ENCODE measurements at places on chromosomes 1 and 21.
A peak's percentile ranks its signal among the peaks of the same experiment; 100 is the strongest.

GRCh38 chr1:151716771-151717631 lies at the start of gene CELF3:
Gene CELF3 (minus strand): TSS chr1:151716803. CDS start chr1:151716020, 783 bp downstream.
- DNase-seq = no peak

DNA sequence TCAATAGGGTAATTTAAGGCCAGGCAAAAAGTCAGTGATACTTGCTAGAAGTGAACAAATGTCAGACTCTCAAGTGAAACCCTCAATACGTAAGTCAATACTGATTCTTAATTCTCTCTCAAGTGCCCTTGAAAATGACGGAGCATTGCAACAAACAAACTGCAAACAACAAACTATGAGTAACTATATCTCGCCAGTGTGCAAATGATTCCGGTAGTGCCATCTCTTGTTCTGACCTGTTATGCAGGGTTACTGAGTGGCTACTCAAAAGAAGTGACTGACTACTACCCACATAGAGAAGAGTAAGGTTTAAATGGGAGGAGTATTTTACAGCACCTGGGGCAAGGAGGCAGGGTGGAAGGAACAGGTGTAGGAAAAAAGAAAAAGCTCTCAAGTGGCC lies 1.6 kb downstream of the SLC19A2 start:
- DNase-seq = no peak

DNA sequence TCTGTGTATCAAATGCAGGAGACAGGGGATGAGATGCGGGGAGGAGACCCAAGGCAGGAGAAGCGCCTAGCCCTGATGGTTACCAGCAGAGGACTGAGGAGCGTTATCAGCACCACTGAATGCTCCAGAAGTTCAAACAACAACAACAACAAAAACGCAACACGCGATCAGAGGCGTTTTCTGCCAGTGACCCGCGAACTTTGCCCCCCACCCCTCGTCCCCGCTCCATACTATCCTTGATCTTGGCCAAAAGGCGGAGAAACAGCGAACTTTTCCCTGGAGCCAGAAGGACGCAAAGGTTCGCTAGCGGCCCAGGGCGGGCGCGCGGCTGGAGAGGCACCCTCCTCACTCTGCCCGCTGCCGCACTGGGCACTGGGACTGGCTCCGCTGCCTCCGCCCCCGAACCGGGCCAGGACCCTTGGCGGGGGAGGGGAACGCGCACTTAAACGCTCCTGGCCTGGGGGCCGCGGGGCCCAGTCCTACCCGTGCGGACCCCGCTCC lies 699 bp downstream of the ECHDC2 start:
- no peak for DNase-seq

DNA sequence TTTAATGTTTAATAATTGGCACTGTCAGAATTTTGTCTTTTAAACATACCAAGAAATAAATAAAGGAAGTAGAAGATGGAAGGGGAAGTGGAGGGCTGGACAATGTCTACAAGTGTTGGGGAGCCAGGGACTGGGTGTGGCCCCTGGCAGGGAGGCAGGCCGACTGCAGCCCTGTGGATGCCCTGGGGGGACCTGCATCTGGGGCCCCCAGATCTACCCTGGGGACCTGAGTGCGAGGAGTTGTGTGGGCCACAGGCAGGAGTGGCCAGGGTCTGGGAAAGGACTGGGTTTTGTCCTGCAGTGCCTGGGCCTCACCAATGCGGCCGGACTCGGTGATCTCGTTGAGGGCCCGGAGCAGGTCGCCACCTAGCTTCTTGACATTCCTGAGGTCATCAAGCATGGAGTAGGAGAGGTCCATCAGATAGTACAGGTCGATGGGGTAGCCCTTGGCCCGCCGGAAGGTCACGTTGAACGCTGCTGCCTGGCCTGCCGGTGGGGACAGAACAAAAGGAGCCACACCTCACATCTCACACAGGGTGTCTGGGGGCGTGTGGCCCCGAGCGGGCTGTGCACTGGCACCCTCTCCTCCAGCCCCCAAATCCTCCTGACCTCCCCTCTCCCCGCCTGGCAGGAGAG lies 17.5 kb downstream of the ITGB2 start:
- no peak for DNase-seq

DNA sequence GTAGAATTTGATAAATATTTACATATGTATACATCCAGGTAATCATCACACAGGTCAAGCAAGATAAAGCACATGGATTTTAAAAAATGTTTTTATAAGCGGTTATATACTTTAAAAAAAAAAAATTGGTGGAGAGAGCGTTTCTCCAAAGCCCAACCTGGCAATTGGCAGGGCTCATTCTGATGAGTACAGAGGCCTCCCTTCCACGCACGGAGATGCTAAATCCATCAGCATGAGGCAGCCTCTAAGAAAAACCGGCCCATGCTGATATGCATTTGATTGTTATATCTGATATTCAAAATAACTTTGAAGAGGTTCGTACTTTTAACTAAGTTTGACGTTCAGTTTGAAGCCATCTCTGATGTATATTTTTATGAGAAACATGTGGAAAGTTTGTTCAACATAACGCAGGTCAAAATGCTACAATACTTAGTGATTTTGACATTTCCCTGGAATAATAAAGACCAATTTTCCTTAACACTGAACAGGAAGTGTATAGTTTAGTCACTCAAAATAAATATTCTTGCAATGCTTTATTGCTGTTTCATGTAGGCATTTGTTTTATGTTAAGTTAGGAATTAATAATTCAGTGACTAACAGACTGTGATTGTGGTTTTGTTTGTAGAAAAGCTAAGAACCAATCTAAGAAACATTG lies 151.7 kb downstream of the NR5A2 start:
- DNase-seq = peak; percentile 18

GRCh38 chr1:59432531-59433439 lies 135.9 kb downstream of the FGGY start:
- DNase-seq = no peak

DNA sequence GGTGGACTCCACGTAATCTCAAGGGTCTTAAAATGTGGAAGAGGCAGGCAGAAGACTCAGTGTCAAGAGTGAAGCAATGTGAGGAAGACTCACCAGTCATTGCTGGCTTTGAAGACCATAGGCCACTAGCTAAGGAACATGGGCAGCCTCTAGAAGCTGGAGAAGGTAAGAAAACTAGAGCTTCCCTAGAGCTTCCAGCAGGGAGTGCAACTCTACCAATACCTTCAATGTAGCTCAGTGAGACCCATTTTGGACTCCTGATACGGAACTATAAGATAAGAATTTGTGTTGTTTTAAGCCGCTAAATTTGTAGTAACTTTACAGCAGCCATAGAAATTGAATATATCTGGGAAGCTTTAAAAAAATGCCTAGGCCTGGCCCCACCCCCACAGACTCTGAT lies 18.9 kb downstream of the METTL13 start:
- no peak for DNase-seq

- no peak for DNase-seq
Measured at GRCh38 chr1:56394298-56394697, 185.1 kb downstream of the PLPP3 start.

- DNase-seq = no peak
Measured at GRCh38 chr1:86471291-86471690, 2.6 kb downstream of the CLCA1 start.

GRCh38 chr21:20662514-20662913 lies 335.7 kb upstream of the NCAM2 start:
- no peak for DNase-seq

DNA sequence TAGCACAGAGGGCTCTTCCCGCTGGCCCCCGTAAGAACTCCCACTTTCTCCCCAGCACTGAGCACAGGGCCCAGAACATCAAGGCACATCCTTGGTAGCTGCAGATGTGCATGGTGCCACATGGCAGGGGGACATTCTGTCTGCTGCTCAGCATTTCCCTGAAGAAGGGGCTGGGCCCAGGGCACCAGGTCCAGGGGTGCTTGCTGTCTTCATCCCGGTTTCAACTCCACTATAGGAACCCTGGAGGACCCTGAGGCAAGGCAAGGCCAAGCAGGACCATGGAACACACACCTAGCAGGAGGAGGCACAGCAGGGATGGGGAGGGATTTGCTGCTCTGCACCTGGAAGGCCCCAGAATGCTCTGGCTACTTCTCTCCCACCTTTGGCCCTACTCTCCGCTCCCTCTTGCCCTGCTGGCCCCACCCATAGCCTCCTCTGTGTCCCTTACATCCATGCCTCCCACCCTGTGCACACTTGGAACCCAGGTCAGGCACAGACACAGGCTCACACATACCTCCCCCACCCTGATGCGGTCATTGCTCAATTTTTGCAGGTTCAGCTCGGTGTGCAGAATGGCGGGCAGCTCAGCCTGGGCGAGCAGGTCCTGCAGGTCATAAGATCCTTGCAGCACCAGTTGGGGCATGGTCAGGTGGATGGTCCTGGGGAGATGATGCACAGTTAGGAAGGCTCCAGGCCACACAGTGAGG lies 10.1 kb downstream of the AGT start:
- no peak for DNase-seq

DNA sequence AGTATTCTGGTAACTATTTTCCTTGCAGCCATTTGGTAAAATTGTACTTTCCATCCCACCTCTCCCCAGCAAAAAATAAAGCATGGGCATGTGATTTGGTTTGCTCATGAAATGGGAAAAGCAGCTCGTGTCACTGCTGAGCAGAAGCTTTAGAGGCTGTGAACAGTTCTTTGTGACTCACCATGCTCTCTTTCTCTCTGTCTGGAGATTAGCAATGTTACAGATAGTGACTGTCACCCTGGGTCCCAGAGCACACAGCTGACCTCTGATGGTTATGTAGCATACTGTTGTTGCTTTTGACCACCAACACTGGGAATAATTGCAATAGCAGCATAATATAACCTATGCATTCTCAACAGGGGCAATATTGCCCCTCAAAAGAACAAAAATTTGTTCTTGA lies 70.6 kb downstream of the RGS2 start:
- DNase-seq = no peak

- DNase-seq = no peak
Measured at GRCh38 chr1:234244482-234244881, 128.8 kb upstream of the COA6 start.

- no peak for DNase-seq
Measured at GRCh38 chr1:61708953-61709907, 15.7 kb downstream of the TM2D1 start.

GRCh38 chr21:15221799-15222386 lies 157.1 kb upstream of the NRIP1 start:
- no peak for DNase-seq

DNA sequence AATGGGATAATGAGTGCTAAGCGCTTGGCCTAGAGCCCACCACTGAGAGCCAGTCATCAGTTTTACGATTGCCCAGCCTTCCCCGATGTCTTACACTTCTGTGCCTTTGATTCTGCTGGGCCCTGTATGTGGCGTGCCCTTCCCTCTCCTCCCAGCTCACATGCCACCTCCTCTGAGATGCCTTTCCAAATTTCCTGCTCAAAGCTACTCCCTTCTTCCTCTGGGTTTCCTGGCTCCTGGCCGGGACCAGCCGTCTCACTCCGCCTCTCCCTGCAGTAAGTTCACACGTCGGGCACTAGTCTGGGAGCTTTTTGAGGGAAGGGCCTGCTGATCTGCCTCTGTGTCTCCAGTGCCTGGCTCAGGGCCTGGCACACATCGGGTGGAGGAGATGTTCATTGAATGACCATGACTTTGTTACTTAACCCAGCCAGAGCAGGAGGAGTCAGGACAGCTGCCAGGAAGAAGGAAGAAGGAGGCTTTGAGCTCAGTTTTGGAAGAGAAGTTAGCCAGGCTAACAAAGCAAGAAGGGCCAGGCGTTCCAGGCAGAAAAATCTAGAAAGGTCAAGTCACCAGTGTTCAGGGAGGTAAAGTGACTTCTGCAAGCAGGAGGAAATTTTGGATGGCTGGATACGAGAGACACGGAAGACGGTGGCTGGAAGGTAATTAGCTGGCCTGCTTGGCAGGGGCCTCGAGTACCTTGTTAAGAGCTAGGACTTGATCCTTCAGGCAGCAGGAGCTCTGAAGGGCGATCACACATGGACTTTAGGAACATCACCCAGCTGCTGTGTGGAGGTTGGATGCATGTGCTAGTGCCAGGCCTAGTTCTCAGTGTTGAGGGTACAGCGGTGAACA lies 63.6 kb downstream of the EPHB2 start:
- no peak for DNase-seq

- DNase-seq = no peak
Measured at GRCh38 chr1:221823149-221823548, 81.3 kb upstream of the DUSP10 start.
